ENCODE measurements at places on chromosomes 1 and 21.

GRCh38 chr1:3863231-3863935 is 6.1 kb downstream of the DFFB start:
- no peak for DNase-seq

DNA sequence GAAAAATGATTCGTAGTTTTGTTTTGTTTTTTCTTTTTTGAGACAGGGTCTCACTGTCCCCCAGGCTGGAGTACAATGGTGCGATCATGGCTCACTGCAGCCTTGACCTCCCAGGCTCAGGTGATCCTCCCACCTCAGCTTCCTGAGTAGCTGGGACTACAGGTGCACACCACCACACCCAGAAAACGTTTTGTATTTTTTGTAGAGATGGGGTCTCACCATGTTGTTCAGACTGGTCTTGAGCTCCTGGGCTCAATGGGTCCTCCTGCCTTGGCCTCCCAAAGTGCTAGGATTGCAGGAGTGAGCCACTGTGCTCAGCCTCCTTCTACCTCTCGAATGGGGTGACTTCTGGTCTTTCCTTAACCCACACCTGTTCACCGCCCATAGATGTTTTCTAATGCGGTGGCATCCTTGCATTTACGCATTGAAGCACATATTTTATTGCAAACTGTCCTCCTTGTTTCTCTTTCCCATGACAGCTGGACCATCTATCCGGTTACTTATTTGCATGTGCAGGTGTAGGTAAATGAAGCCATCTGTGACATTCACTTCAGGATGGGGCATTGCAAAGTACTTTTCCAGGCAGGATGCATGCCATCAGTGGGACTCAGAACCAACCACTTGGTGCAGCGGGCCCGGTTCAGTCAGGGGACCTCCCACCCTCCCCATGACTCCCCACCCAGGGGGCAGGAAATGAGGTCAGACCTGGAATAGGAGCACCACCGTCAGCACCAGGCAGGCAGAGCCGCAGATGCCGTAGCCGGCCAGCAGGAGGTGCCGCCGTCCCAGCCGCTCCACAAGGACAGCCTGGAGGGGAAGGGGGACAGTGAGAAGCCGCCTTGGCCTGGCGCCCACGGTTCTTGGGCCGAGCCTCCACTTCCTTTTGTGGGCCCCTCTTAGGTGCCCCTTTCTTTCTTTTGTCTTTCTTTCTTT is 16.5 kb downstream of the SLC2A7 start:
- DNase-seq, result no peak

DNA sequence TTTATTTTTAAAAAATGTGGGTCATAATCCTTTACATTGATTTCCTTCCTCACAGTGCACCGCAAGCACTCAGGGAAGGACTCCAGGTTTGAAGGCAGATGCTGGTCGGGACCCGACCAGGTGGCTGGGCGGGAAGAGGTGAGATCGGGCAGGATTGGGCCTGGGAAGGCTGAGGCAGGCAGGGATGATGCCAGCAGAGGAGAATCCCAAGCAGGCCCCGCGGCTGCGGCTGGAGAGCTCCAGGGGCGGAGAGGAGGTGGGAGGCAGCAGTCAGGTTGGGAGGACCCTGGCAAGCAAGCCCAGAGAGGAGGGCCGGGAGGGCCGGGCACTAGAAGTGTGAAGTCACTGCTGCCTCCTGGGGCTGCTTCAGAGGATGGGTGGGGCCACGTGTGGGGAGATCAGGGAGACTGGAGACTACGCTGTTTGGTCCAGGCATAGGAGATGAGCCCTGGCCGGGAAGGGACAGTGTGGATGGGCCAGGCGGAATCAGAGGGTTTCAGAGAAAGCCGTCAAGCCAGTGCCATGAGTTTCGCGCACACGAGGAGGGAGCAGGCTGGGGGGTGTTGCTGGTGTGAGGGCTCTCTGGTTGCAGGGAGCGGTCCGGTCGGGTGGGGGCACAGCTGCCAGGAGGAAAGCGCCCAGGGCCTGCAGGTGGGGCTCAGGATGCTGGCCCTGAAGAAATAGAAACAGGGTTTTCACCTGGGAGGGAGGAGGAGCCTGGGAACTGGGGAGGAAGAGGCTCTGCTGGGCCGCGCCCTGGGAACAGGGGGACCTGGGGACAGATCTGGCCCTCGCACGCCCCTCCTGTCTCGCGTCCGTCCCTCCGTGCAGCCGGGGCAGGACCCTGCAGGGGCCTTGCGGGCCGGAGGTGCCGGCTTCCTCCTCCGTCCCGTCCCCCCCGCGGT is 888 bp upstream of the COL18A1 start:
- peak; percentile 54 for DNase-seq

DNA sequence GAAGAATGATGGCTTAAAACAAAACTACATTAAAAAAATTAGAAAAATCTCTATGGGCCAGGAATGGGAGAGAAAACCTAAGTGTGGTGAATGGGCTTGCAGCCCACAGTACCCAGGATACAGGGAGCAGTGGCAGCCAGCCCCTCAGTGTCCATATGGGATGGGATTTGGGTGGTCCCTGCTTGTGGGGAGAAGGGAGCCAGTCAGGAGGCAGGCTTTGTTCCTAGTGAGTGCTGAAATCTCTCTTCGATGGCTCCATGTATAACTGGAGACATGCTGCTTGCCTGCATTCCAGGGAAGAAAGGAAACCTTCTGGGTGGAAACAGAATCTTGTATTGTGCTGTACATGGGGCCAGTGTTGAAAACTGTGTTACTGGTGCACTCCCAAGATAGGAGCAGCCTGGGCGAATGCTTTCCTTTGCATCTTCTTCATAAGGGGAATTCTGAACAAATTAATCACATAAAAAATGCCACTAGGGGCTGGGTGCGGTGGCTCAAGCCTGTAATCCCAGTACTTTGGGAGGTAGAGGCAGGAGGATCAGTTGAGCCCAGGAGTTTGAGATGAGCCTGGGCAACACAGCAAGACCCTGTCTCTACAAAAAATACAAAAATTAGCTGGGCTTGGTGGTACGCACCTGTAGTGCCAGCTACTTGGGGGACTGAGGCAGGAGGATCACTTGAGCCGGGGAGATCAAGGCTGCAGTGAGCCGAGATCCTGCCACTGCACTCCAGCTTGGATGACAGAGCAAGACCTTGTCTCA is 36.0 kb downstream of the PTPRU start:
- DNase-seq, result no peak

GRCh38 chr1:17617787-17618557 is 78.5 kb downstream of the ARHGEF10L start:
- DNase-seq, result no peak

- no peak for DNase-seq
These were observed 17.8 kb downstream of the PRKCZ start for GRCh38 chr1:2067981-2068380.

DNA sequence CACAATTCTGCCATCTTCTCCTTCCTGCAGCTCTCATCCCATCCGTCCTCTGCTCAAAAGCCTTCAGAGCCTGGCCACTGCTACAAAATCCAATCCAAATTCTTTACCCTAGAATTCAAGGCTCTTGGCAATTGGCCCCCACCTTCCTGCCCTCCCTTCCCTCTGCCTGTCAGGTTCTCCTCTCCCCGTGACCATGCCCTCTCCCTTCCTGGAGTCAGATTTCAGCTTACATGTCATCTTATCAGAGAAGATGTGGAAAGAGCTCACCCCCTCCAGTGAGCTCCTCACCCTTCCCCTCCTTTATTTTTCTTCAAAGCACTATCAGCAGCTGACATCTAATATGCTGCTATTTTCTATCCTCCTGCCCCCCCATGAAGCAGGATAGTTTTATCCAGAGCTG is 86.9 kb downstream of the GRIK3 start:
- DNase-seq, result peak; percentile 49

DNA sequence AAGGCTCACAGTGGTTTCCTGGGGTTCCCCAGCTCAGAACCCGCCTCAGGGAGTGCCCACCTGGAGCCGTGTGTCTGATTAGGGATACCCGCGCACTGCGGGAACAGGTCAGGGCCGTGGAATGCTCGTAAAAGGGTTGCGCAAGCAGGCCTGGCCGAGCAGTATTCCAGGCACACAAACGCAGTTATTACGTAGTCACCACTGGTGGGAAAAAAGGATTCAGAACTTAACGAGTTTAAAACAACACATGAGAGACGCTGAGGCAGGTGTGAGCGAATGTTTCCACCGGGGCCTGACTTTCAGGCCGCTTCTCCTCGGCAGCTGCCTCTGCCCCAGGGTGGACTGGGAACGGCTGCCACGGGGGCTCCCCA is 18.2 kb downstream of the PLCH2 start:
- DNase-seq, result no peak

GRCh38 chr1:25729790-25730644 is 70.0 kb upstream of the SELENON start:
- no peak for DNase-seq

DNA sequence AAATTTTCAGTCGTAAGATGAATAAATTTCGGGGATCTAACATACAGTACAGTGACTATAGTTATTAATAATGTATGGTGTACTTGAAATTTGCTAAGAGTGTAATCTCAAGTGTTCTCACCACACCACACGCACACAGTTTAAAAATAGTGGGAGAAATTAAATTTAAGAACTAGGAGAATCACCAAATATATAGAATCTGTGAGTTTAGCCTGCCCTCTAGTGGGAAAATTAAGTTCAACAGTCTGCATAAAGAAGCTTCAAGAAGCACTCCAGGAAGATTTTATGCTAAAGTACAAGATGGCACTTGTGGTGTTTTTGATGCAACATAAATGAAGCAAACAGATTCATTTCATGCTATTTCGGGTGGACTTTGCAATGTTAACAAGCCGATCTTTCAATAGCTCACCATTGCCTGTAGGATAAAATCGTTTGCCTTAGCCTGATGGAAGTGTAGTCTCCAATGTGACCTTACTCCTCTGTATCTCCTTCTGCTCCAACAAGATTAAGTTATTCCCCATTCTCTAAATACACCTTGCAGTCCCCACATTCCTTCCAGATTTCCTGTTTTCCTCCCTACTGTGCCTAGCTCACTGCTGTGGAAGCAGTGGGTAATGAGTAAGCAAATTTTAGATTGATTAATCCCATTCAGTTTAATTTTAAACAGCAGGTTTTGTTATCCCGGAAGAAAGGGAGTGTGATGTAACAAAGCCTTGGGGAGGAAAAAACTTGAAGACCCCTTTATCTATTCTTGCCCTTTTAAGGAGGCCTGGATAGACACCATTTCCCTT is 8.7 kb upstream of the PIK3C2B start:
- peak; percentile 96 for DNase-seq

DNA sequence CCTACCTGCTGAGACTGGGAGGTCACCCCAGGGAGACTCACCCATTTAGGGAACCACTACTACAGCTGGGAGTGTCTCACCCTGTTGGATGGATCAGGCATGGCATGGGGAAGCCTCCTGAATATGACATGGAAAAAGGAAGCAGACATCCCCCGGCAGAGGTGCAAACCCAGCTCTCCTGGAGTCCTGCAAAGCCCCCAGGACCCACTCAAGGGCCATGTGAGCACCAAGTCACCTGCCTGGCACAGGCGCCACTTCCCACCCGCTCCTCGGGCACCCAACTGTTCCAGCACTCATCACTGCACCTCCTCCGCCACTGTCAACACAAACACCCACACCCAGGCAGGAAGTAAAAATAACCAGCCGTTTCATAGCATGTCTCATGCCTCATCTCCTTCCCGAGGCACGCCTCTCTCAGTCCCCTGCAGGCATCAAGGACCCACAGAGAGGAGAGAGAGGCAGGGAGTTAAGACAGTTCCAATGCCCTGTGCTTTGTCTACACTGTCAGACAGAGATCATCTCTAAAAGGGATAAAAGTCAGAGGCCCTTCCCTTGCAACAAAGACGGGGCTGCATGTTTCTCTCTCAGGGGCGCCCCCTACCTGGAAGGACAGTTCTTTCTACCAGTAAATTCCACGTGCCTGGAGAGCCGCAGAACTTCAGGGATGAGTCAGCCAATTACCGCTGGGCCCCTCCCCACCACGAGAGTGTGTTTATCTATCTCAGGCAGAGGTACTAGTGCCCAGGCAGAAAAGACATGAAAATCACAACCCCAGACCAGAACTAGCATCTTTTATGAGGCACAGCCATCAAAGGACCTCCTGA is 150.1 kb upstream of the SOD1 start:
- peak; percentile 75 for DNase-seq
